ENCODE measurements at places on chromosomes 3 and 15. TPM values are rescaled to one million over a fixed set of nuclear protein-coding genes. Genes with fewer than 3 reads are reported as not detected.

SRP14 gene
- total RNA-seq, result 163 TPM

CPB1 gene
- total RNA-seq, result 0.54 TPM

HAUS2 gene
- 37.2 TPM for total RNA-seq

MAGEL2 gene
- 0.13 TPM for total RNA-seq

COL6A6 gene
- not detected for total RNA-seq

IQCF5 gene
- total RNA-seq, result not detected

GABRR3 gene
- total RNA-seq, result not detected

IL20RB gene
- total RNA-seq, result 0.91 TPM

GP9 gene
- not detected for total RNA-seq

PPP1R14D gene
- total RNA-seq, result not detected

IMPG2 gene
- total RNA-seq, result 0.39 TPM

SCN11A gene
- total RNA-seq, result 0.11 TPM

PATL2 gene
- total RNA-seq, result 0.78 TPM

KCNMB3 gene
- total RNA-seq, result 1.3 TPM

BFSP2 gene
- not detected for total RNA-seq

FOXB1 gene
- total RNA-seq, result not detected

ANKRD63 gene
- not detected for total RNA-seq

GOLGA8R gene
- 4.1 TPM for total RNA-seq

PRICKLE2 gene
- total RNA-seq, result 42.0 TPM

ERC2 gene
- total RNA-seq, result not detected

KLHL18 gene
- total RNA-seq, result 15.5 TPM

SLC28A1 gene
- not detected for total RNA-seq

MYH15 gene
- 0.22 TPM for total RNA-seq

PARP15 gene
- 1.8 TPM for total RNA-seq

SPINK8 gene
- not detected for total RNA-seq

CNTN4 gene
- not detected for total RNA-seq

OXTR gene
- 0.76 TPM for total RNA-seq

ERICH6 gene
- total RNA-seq, result not detected

KLHL6 gene
- total RNA-seq, result under 0.01 TPM

COL8A1 gene
- total RNA-seq, result 134 TPM

DNASE1L3 gene
- 0.43 TPM for total RNA-seq

REC114 gene
- total RNA-seq, result not detected

BCHE gene
- not detected for total RNA-seq

SLC9C1 gene
- under 0.01 TPM for total RNA-seq

MB21D2 gene
- 5.2 TPM for total RNA-seq
